ENCODE measurements at places on chromosomes 4 and X.
A peak's percentile ranks its signal among the peaks of the same experiment; 100 is the strongest.

GRCh38 chrX:357035-357692, 29.5 kb downstream of the PPP2R3B start:
- no peak for DNase-seq

DNA sequence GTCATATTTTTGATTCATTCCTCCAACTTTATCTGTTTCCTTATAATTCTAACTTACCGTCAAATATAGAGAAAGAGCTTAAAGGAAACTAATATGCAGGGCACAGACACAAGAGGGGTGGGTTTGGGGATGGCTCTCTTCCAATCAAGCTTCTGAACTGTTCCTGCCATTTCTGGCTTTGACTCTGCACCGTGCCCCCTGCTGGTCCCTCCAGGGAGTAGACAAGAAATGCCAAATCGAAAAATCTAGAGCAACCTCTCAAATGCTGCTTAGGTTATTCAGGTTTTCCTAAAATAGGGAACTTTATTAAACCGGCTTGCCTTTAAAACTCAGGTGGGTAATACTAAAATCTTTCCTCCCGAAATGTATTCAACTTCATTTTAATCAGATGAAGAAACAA, 39.8 kb upstream of the VCX3A start:
- DNase-seq = no peak

DNA sequence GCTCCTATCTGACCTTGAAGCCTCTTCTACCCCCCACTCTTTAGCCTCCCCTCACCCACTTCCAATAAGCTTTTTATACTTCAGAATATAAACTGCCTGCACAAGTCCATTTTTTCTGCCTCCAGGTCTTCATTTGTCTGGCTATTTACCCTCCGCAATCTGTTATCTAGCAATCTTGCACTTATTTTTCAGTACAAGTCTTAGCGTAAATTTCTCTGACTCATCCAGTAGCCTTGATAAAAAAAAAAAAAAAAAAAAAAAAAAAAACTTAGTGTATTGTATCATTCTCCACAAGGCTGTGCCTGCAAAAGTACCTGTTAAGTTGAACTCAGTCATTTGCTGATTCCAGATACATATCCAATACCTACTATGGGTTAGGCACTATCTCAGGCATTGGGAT, 219.5 kb upstream of the DKK2 start:
- no peak for DNase-seq

- no peak for DNase-seq
These were observed 247.3 kb downstream of the SLC7A11 start for GRCh38 chr4:137994853-137995252.

- DNase-seq = no peak
These were observed 73.5 kb downstream of the PPP1R2C start for GRCh38 chrX:42704454-42704853.

GRCh38 chr4:84726356-84726755, 143.4 kb downstream of the CDS1 start:
- DNase-seq = no peak

DNA sequence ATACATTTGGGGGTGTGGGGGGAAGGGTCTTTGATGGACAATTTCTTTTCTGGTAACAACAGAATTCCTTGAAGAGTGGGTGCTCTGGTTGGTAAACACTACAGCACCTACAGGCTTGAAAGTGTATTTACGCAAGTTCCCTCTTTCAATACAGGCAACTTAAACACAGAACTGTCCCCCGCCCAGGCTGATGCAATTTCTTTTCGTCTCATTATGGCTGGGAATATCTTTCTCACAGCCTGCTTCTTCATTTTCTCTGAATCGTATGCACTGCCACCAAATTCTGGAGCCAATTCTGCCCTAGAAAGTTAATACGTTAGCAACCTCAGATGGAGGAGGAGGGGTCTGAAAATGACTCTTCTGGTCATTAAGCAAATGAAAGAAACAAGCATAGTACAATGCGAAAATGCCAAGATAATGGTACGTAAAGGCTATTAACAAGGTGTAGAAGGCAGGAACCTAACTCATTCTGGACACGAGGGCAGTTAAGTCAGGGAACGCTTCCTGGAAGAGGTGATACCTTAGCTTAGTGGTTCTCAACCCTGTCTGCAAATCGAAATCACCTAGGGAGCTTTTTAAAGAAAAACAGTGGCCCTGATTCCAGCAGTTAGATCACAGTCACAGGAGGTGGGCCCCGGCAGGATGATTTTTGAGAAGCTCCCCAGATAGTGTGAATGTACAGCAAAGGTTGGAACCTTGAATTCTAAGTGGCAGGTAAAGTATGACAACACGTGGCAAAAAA, 1.0 kb downstream of the AGA start:
- DNase-seq = no peak

- no peak for DNase-seq
These were observed 59.7 kb downstream of the LRRC66 start for GRCh38 chr4:51960486-51960885.

DNA sequence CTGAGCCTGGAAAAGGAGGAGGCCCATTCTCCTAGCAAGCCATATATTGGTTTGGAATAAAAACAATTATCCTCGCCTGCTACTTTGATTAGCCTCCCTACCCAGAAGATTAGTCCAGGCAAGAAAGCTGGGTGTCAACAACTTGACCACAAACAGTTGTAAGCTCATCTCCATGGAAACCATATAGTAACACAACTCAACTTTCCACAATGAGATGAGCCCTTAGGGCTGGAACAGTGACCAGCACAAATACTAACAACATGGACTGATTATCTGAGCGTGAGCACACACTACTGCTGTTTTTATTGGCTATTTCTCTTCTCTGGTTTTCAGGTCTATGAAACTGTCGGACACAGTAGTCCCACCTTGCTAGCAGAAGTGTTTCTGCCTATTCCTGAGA, 80.8 kb downstream of the CC2D2A start:
- no peak for DNase-seq

- peak; percentile 50 for DNase-seq
These were observed 436.2 kb downstream of the KCNIP4 start for GRCh38 chr4:21512353-21512752.

GRCh38 chrX:97909245-97909644, 1025.5 kb downstream of the RPA4 start:
- DNase-seq = no peak

DNA sequence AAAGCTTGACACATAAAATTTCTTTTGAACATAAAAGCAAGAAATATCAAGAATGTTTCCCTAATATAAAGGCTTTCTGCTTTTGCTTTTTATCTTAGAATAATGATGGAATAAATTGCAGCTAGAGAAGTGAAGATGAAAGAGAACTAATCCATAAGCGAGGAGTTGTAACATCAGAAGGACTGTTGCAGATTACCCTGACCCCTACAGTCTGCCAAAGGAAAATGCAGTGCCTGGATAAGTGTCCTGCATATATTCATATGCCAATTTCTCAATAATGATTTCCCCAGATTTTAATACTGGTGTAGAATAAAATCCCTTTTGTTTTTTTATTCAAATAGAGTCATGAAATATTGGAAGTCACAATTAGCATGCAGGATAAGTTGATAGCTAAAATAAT, 115.9 kb downstream of the MAGEC2 start:
- DNase-seq = peak; percentile 45

DNA sequence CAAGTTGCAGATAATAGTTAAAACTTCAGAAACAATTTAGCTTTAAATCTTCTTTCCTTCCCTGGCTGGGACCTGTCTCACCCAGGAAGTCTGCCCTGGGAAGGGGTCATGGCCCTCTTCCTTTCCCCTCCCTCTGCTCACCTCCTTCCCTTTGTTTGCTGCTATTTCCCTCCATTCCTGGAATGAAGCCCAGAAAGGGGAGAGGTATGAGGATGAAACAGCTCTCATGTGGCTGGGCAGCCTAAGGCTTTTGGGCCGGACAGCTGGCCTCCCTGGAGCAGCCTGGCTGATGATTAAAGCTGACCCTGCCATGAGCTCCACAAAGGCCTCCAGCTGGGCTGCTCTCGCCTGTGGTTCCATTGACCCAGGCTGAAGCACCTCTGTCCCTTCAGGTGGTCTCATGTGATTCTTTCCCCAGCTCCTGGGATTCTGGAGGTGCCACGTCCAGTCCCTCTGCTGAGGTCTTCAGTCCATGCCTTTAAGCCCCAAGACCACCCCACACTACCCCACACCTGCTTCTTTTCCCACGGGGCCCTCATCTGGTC, 202.1 kb downstream of the PTTG2 start:
- DNase-seq = peak; percentile 76

- no peak for DNase-seq
These were observed 49.4 kb downstream of the ARHGEF6 start for GRCh38 chrX:136731207-136731782.

GRCh38 chrX:17655211-17656034, 81.9 kb upstream of the SCML1 start:
- DNase-seq = no peak

DNA sequence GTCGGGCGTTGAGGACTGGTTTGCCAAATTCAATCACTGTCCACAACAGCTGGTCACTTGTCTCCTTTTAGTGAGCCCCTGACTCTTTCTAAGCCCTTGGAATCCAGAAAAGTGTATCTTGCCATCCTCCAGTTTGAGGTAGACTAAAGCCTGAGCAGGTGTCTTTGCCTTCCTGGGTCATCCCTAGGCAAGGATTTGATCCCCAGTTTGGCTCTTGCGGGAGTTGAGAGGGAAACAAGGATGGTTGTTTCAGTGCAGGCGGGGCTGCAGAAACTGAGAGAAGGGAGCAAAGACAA, 2.2 kb upstream of the FGF5 start:
- no peak for DNase-seq

- no peak for DNase-seq
These were observed 34.7 kb downstream of the VSIG4 start for GRCh38 chrX:66004928-66005829.

DNA sequence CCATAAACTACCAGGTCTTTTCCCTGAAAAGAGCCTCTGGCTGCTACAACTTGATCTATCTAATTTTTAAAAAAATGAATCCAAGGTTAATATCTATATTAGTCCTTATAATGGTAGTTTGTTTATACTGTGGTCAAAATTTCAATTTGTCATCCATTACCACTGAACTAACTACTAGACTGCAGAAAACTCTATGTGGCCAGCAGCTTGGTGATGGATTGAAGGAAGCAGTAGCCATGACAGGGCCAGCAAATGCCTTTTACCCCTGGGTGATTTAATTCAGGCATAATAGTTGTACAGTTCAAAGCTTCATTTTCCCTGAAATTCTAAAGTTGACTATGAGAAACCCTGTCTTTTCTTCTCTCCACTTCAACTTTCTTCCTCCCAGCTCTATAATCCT, 30.4 kb upstream of the PPARGC1A start:
- no peak for DNase-seq
